ENCODE measurements at places on chromosomes 1 and 21.

- DNase-seq = no peak
Measured at GRCh38 chr1:215819114-215819513, 252.0 kb downstream of the KCTD3 start.

DNA sequence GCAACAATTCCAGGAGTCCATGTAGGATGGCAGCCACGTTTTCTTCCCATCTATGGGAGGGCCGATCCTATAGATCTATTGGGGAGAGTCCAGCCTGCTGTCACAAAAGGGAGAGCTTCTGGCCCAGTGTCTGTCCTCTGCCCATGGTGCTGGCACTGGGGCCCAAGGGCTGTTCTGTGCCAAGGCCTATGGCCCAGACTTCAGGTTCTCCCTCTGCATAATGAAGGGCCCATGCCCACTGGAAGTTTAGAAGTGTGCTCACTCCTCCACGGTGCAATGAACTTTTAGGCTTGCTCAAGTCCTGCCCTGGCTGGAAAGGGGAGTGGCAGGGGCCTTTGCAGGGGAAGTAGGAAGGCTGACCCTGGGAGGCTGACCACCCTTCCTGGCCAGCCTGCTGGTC lies 44.1 kb upstream of the ATP2B4 start:
- DNase-seq = no peak

GRCh38 chr1:86285796-86286195 lies 110.3 kb downstream of the ODF2L start:
- no peak for DNase-seq

- no peak for DNase-seq
Measured at GRCh38 chr1:212482637-212483441, 50.1 kb downstream of the NENF start.

DNA sequence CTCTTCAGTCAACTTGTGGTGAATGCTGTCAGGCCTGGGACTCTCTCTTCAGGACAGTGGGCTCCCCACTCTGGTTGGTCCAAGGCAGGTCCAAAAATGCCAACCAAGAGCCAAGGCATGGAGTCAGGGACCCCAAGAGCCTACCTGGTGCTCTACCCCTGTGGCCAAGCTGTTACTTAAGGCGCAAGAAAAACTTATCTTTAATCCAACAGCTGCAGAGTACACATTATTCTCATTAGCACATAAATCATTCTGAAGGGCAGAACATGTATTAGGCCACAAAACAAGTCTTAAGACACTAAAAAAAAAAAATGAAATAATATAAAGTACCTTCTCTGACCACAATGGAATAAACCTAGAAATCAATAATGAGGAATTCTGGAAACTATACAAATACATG lies 65.7 kb downstream of the FAF1 start:
- no peak for DNase-seq

Data from stimulated activated CD8-positive, alpha-beta memory T cell treated with anti-CD3 and anti-CD28 coated beads, Interleukin-7, amount 100 ng/mL, for 4 hours (primary cell).